ENCODE measurements at places on chromosomes 2 and 18.

DNA sequence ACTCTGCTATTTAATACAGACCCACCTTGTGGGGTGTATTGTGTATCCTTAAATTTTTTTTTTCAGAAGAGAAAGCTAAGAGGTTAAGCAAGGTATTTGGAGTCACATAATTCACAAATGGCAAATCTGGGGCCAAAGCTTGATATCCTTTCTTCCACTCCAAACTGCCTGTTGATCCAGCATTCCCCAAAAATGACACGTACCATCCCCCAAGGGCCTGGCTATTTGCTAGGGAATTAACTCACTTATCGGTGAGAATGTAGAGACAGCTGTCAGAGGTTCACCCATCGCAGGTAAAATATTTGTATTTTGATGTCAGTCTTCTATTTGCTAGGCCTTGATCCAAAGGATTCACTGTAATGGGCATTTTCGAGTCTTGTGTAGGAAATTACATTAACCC lies 103.6 kb upstream of the FZD7 start:
- no peak for DNase-seq

GRCh38 chr2:216201692-216202306 lies 92.7 kb downstream of the XRCC5 start:
- DNase-seq, result no peak

GRCh38 chr2:145551686-145552085 lies 1031.8 kb upstream of the ZEB2 start:
- no peak for DNase-seq

DNA sequence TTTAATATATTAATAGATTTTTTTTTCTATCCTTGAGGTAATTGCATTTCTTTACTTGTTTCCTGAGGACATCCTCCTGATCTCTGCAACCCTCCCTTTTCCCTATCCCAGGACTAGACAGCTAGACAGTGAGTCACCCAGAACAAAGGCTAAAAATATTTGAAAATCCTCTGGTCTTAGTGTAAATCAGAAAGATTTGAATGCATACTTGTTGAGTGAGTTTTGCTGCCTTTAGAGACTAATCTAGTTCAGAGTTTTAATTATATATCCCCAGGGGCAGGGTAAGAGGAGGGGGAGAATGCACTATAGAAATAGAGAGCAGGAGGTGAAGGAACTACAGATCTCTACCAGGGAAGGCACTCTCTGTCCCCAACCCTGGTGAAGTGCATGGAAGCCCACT lies 202.3 kb upstream of the TCF4 start:
- no peak for DNase-seq

DNA sequence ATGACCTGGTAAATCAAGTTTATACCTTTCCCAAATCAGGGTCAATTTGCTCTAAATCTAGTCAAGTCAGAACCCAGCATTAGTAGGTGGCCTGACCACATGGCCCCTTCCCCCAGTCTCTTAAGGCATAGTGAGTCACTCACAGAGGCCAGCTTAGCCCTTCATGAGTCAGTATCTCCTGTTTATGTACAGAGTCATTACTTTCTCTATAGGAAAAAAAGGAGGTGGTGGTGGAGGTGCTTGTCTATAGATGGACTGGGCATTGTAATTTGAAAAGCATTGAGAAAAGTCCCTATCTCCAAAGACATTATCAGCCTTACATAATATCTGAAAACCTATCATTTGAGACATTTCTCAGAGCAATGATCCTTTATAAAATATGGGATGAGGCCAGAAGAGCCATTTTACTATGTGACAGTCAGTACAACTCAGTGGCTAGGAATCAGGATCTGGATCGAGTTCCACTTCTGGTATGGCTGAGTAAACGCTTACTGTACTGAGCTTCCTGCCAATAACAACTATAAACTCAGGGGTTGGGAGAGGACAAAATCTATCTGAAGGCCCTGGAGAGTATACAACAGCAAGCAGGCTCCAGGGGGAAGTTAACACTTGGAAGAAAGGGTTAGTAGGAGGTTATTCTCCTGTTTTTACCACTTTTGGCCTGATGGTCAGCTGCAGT lies 22.5 kb upstream of the SIGLEC15 start:
- DNase-seq, result no peak

- DNase-seq, result no peak
These were observed 17.3 kb downstream of the RAB1A start for GRCh38 chr2:65112633-65113032.

GRCh38 chr18:68024716-68025115 lies 508.2 kb upstream of the DSEL start:
- no peak for DNase-seq

- DNase-seq, result no peak
These were observed 409.9 kb downstream of the SETBP1 start for GRCh38 chr18:45090526-45091140.

- DNase-seq, result no peak
These were observed 40.4 kb downstream of the SH3YL1 start for GRCh38 chr2:223451-223850.

DNA sequence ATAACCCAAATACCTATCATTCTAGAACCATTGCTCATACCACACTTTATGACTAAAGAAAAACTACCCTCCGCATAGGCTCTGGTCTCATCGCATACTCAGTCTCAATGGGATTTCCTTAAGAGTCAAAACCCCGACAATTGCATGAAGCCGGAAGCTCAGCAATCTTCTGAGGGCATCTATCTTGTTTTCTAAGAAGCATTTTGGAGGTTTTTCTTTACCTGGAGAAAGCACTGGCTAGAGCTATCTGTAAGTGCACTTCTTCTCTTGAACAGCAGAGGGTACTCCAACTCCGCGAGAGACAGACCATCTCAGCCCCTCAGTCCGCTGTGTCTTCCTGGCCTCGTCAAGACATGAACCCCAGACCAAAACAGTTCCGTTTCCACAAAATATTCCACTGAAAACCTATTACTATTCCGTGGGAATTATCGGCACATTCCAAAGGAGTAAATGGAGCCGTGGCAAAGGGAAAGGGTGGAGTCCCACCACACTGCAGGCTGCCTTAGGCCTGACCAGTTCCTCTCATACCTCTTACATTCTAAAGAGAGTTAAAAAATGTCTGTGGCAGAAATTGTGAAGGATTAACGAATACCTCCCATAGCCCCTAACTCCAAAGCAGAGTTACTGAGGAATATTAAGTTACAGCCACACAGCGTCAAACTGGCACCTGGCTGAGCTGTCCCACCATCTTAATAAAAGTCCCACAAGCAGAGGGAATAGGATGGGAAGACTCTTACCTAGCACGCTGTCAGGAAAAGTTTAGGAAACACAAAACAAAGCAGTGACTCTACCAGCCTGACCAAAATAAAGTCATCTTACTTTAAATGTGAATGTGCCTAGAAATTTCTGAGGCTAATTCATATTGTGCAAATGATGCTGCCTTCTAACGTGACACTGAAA lies 325.6 kb upstream of the VRK2 start:
- DNase-seq, result peak; percentile 64

DNA sequence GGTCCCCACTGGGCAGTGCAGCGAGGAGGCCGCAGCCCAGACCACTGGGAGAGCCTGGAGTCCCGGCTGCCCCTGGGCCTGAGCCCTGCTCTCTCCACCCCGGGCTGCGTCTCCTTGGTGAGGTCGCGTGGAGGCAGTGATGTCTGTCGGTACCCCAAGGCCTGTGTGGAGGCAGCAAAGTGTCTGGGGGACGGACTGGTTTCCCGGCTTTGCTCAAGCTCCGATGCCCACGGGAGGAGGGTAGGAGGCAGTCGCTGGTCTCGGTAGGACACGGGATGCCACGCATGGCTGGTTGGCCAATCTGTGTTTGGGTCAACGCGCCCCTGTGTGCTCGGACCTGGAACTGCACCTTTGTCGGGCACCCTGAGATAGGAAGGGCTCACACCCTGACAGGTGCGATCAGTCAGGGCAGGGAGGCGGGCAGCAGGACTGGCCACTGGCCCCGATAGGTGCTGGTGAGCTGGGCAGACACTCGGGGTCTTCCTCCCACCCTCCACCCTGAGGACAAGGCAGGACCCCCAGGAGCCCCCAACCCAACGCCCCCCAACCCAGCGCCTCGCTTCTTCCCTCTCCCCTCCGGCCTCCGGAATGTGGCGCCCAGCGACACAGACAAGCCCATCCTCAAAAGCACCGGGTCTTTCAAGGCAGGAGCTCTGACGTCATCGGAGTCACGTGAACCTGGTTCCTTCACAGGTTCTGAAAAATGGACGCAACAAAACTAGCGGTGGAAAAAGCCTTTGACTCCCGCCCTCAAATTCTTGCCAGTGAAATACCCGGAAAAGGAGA lies 288.6 kb downstream of the NDUFA10 start:
- DNase-seq, result no peak

GRCh38 chr2:41722668-41723369 lies 325.0 kb upstream of the PKDCC start:
- no peak for DNase-seq

- DNase-seq, result no peak
These were observed 67.7 kb downstream of the DPP4 start for GRCh38 chr2:162006337-162006736.

GRCh38 chr2:24328010-24328409 lies 32.3 kb downstream of the ITSN2 start:
- peak; percentile 11 for DNase-seq

GRCh38 chr2:24793761-24794435 lies 673 bp downstream of the CENPO start:
- peak; percentile 30 for DNase-seq

DNA sequence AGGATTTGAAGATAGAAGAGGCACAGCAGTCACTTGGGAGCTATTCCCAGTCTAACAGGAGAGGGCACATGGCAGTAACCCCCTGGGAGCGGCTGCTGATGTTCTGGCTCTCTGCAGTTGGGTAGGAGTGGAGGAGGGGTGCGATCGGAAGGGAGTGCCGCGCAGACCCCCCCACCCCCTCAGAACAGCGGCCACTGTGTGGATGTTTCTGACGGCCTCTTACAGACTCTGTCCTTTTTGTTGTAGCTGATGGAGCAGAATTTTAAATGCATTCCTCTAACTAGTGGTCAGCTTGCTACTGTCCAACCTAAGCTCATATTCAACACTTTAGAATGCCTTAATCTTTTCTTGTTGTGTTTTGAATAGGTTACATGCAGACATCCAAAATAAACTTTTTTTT lies 127.9 kb downstream of the AGAP1 start:
- DNase-seq, result no peak

DNA sequence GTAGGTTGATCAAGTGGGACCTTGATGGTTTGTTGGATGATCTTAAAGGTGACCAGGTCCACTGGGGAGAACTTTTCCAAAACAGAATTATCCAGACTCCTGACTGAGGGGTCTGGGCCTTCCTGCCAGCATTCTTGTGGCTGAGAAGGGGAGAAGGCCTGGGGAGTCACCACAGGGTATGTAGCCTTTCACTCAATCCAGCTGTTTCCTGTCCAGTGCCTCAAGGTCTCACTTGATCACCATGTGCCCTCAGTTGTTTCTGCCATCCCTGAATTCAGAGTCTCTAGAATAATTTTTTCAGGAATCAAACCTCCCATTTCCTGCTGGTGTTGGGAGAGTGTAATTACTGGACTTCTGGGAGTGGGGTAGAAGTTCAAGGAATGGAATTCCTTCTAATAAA lies 54.4 kb upstream of the TANC1 start:
- DNase-seq, result no peak

DNA sequence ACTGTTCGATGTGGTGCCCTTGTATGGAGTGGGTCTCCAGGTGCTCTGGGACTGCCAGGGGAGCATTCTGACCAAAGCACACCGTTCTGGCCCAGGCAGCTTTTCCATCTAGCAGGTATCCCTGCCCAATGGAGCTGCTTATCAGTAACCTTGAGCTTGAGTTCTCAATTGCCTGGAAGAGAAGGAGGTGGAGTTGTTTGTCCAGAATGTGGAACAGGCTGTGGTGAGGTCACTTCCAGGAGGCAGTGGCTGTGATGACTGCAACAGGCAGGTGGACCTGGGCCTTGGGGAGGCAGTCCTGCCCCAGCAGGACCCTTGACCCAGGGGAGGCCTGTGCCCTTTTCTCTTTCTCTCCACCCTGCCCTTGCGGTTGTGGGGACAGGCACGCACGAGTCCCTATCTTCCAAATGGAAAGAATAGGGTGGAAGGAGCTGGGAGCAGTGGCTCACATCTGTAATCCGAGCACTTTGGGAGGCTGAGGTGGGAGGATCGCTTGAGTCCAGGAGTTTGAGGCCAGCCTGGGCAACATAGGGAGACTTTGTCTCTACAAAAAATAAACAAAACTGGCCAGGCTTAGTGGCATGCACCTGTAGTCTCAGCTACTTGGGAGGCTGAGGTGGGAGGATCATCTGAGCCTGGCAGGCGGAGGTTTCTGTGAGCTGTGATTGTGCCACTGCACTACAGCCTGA lies 66.2 kb upstream of the MCFD2 start:
- no peak for DNase-seq

GRCh38 chr2:172582656-172583055 lies 26.8 kb downstream of the PDK1 start:
- no peak for DNase-seq

GRCh38 chr2:230360028-230360427 lies 33.0 kb downstream of the SP140L start:
- no peak for DNase-seq

GRCh38 chr18:48312066-48312465 lies 97.1 kb downstream of the ZBTB7C start:
- DNase-seq, result no peak

DNA sequence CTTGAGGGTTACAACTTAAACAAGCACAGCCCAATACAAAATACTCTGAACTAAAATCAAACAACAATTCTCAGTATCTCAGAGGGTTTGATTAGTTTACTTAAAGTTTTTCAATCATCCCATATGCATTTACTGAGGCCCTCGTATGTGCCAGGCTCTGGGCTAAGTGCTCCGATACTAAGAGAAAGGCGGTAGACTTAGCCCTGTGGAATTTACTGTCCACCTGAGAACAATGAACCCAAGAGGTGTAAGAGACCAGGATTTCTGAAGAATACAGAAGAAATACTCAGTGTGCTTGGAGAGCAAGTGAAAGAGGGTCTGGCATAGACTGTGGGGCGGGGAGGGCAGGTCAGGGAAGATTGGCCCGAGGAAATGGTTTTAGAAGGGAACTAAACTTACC lies 25.1 kb upstream of the SCYGR1 start:
- no peak for DNase-seq

DNA sequence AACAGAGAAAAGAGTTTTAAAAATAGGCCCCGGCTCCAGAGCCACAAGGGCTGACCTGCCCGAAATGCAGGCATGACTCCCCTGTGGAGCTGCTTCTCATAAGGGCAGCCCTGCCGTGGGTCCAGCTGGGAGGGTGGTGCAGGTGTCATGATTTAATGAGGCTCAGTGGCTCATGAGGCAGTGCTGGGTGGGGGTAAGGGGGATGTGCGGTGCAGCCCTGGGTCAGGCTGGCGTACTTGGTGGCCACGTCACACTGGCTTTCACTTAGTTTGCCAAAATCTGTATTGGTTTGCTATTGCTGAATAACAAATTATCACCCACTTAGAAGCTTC lies 33.6 kb downstream of the HJURP start:
- DNase-seq, result no peak

- DNase-seq, result peak; percentile 93
These were observed 16.8 kb upstream of the ITM2C start for GRCh38 chr2:230847883-230848388.

DNA sequence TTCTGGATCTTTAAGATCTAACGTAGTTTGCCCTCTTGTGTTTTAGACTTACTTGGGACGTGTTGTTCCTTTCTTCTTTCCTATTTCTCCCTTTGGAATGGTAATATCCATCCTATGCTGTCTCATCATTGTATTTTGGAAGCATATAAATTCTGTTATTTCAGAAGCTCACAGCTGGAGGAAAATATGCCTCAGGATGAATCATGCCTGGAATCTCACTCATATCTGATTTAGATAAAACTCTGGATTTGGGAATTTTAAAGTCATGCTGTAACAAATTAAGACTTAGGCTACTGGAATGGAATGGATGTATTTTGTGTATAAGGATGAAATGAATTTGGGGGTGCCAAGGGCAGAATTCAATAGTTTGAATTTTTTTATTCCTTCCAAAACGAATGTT lies 245.2 kb upstream of the GULP1 start:
- DNase-seq, result no peak

GRCh38 chr2:235901243-235901642 lies 266.9 kb downstream of the GBX2 start:
- DNase-seq, result no peak
